ENCODE measurements at places on chromosomes 16 and 17. TPM values are rescaled to one million over a fixed set of nuclear protein-coding genes. Genes with fewer than 3 reads are reported as not detected.

ITPRIPL2 gene
- total RNA-seq, result 25.7 TPM

DNA sequence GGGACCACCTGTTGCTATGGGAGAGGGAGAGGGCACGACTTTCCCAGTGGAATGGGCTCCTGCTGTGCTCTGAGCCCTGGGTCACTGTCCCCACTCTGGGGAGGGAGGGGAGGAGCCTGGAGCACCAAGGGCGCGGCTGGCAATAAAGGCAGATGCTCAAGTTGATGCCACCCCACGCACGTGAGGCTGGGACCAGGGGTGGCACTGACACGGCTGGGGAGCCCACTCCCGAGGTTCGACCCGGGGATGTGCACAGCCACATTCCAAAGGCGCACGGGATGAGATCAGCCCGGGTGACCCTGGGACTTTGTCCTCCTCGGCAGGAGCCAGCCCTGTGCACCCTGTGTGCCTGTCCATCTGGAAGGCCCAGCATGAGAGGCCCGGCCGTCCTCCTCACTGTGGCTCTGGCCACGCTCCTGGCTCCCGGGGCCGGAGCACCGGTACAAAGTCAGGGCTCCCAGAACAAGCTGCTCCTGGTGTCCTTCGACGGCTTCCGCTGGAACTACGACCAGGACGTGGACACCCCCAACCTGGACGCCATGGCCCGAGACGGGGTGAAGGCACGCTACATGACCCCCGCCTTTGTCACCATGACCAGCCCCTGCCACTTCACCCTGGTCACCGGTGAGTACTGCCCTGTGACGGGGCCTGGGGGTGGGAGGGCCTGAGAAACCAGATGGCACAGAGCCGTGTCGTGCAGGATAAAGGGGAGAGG, at the start of gene ENPP7:
Gene ENPP7, plus strand, starts transcription at position 175 of the 715 bp plus-strand sequence. Its CDS starts 197 bp downstream, at position 372.
- no peak for DNase-seq

DNA sequence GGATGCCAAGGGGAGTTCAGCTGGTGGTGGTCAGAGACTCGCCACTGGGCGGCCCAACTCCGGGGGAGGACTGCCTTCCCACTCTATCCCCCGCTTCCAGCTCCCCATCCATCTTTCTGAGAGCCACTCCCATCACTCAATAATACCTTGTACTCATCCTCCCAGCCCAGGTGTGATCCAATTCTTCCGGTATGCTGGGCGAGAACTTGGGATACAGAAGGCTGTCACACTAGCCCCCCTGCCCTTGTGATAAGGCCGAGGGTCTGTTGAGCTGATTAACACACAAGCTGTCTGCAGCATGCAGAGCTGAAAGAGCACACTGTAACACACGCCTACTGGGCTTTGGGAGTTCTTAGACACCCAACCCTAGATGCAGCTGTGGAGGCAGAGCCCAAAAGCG, 460.4 kb upstream of the EEF2KMT start:
- DNase-seq, result no peak

GRCh38 chr17:18262111-18262510, 1.6 kb downstream of the MIEF2 start:
- DNase-seq, result no peak

DNA sequence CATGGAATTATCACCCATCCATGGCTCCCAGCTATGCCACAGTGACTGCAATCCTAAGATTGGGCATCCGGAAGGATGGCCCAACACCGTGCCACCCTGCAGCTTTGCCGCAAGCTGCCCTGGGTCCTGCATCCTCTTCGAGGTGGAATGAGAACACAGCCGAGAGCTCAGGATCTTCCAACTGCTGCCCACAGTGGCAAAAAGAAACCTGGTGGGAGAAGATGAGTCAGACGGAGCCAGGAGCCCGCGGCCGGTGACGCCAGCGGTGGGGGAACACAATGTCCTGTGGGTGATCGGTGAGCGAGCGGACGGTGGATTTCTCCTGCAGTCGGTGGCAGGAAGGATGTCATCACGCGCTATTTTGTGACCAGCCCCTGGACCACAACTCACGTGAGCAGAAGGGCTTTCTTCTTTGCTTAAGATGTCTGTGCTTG, 20.1 kb downstream of the CD7 start:
- DNase-seq, result peak; percentile 77

GRCh38 chr17:18191967-18192366, 8.3 kb downstream of the ALKBH5 start:
- no peak for DNase-seq

NPIPA3 gene
- 4.9 TPM for total RNA-seq

- no peak for DNase-seq
Observed at GRCh38 chr17:60249290-60249826, 99.6 kb downstream of the CA4 start.

ITGB4 gene
- 18.0 TPM for total RNA-seq

NUDT7 gene
- 4.1 TPM for total RNA-seq

UMOD gene
- total RNA-seq, result not detected

GRCh38 chr17:79085154-79085920, 10.7 kb downstream of the ENGASE start:
- no peak for DNase-seq

- DNase-seq, result no peak
Observed at GRCh38 chr17:76515274-76515949, 14.2 kb upstream of the RHBDF2 start.

GRCh38 chr16:58510097-58510775, 5.1 kb upstream of the SETD6 start:
- DNase-seq, result no peak

GRCh38 chr16:53506254-53506653, 3.2 kb upstream of the AKTIP start:
- no peak for DNase-seq

TEKT1 gene
- not detected for total RNA-seq

GRCh38 chr17:81967533-81968395, 6.8 kb upstream of the NOTUM start:
- DNase-seq, result no peak

DNA sequence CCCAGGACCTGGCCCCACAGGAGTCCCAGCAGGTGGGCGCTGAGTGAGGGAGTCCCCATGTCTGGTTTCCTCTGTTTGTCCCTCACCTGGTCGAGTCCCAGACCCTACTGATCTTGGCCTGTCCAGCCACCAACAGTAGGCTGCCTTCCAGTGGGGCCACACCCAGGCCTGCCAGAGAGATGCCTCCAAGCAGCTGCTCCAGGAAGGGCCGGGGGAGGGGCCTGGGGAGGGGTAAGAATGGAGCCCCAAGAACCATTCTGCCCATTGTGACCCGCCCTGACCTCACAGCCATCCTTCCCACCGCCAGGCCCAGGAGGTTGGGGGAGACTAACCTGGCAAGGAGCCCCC, 736 bp downstream of the SPATA20 start:
- no peak for DNase-seq

- DNase-seq, result no peak
Observed at GRCh38 chr16:4032768-4033167, 83.5 kb downstream of the ADCY9 start.

- no peak for DNase-seq
Observed at GRCh38 chr16:84007965-84008364, 34.6 kb downstream of the SLC38A8 start.

SCGB1C2 gene
- total RNA-seq, result not detected

NPIPB8 gene
- not detected for total RNA-seq

- peak; percentile 55 for DNase-seq
Observed at GRCh38 chr16:21260870-21261791, 17.0 kb downstream of the CRYM start.

- no peak for DNase-seq
Observed at GRCh38 chr17:42340691-42341127, 47.5 kb downstream of the STAT3 start.

HID1 gene
- 8.2 TPM for total RNA-seq

CLDN7 gene
- total RNA-seq, result 13.2 TPM

TEKT3 gene
- total RNA-seq, result not detected

SLC22A31 gene
- total RNA-seq, result not detected

DNA sequence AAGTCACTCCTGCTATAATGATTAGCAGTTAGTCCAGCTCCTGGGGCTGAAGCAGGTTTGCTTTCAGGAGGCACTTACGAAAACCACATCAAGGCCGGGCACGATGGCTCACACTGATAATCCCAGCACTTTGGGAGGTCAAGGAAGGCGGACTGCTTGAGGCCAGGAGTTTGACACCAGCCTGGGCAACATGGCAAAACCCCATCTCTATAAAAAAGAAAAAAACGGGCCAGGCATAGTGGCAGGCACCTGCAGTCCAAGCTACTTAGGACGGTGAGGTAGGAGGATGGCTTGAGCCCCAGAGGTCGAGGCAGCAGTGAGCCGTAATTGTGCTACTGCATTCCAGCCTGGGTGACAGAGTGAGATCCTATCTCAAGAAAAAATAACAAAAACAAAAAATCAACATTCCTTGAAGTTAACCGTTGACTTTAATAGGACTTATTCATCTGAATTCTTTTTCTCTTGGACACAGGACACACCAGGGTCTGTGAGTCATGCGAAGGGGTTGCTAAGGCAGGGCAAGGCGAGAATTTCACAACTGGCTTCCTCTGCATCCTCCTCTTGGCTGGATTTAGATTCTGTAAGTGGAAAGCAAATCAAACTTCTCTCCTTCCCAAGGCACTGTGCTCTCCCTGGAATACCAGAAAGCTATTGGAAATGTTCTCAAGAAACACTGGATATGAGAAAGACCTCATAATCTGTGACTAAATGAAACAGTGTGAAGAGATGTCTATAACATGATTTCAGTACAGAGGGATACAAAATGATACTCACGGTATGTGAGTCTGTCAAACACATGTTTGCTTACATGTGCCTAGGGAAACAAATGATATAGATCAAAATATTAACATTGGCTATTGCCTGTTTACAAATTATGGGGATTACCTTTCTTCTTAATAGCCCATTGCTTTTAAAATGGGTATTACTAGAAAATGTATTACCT, 99.5 kb downstream of the SYCE1L start:
- DNase-seq, result peak; percentile 17

CACNG4 gene
- 0.49 TPM for total RNA-seq

ACE gene
- total RNA-seq, result not detected

GRCh38 chr17:31842195-31843069, 16.6 kb downstream of the COPRS start:
- DNase-seq, result peak; percentile 65

CARD14 gene
- 0.46 TPM for total RNA-seq

DNA sequence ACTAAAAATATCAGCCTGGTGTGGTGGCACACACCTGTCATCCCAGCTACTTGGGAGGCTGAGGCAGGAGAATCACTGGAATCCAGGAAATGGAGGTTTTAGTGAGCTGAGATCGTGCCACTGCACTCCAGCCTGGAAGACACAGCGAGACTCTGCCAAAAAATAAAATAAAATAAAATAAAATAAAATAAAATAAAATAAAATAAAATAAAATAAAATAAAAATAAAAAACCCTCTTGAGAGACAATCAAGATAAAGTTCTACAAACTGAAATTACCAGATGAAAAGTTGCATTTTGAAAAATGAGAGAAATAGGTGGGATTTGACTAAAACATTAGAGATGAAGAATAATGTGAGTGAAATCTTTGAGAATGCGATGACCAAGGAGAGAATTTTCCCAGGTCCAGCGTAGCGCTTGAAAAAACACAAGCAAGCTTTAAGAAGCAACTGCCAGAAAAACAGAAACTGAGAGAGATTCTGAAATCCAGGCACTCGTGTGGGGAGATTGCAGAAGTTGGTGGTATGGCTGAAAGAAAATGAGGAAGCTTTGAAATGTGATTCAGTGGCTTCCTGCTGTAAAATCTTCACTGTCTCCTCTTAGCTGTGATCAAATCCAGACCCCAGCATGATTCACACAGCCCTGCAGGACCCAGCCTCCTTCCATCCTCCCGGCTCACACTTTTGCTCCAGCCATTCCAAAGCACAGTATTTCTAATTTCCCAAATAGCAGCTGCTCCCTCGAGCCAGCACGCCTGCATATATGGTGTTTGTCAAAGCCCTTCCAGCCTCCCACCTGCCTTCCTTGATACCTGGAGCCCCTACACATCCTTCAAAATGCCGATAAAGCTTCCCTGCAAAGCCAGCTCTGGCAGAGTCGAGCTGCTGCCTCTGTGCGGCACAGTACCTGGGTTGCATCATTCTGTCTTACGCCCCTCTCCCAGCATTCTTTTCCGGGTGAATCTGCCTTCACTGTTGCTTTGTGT, 8.2 kb upstream of the CD300E start:
- DNase-seq, result no peak

JUP gene
- 158 TPM for total RNA-seq

AXIN2 gene
- 0.06 TPM for total RNA-seq

DNA sequence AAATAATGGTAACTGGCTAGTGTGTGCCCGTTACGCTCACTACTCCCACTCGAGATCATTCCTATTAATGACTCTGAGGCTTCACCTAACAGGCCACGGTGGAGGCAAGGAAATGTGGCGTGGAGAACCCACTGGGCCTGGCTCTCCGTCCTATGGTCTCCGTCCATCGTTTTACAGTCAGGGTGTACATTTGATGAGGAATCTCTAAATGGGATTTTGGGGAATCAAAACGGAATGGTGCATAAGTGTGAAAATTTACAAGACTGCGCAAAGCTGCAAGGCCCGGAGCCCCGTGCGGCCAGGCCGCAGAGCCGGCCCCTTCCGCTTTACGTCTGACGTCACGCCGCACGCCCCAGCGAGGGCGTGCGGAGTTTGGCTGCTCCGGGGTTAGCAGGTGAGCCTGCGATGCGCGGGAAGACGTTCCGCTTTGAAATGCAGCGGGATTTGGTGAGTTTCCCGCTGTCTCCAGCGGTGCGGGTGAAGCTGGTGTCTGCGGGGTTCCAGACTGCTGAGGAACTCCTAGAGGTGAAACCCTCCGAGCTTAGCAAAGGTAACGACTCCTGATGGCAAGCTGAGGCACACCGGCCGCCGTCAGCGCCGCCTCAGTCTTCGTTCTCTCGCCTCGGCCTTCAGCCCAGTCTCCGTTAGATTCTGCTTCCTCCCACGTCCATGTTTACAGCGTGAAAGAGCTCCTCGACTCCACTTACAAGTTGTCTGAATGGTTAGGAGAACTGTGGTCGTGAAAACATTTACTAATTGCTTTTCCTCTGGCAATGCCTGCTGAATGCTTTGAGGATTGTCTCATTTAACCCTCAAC, at the start of gene RAD51C:
Gene RAD51C, plus strand, starts transcription at position 364 of the 817 bp plus-strand sequence. Its CDS starts 42 bp downstream, at position 406.
- peak; percentile 83 for DNase-seq

- DNase-seq, result no peak
Observed at GRCh38 chr17:82275326-82275725, 1.8 kb upstream of the CSNK1D start.

- DNase-seq, result no peak
Observed at GRCh38 chr16:74622005-74622404, 15.1 kb upstream of the GLG1 start.

DNA sequence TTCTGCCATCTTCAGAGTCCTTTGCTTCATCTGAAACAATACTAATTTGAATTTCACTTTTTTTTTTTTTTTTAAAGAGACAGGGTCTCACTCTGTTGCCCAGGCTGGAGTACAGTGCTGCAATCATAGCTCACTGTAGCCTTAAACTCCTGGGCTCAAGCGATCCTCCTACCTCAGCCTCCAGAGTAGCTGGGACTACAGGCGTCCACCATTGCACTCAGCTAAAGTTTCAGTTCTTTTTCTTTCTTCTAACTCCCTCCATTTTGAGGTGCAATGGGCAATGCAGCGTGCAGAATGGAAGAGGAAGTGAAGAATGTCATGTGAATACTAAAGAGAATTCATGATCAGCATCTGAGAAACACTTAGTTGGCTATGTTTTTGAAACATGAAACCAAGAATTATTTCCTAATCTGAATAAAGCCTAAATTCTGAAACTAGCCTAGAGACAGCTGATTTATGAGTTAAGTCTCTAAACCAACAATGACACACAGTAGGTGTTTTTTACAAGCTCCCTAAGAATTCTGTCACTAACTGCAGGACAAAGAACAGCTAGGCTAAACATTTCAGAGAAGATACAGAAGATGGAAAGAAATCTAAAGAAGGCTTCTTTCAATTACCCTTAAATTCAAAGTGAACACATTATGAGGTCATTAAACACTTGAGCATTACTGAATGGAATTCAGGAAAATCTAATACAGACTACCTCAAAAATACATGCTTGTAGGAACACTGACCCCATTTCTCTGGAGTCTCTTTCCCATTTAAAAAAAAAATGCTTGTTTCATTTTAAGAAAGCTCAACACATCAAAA, 21.0 kb downstream of the SNN start:
- no peak for DNase-seq

Data from NCI-H460 (cell line).